Inflammatory macrophage (primary cell): ENCODE measurements at places on chromosomes 6 and 20.

DNA sequence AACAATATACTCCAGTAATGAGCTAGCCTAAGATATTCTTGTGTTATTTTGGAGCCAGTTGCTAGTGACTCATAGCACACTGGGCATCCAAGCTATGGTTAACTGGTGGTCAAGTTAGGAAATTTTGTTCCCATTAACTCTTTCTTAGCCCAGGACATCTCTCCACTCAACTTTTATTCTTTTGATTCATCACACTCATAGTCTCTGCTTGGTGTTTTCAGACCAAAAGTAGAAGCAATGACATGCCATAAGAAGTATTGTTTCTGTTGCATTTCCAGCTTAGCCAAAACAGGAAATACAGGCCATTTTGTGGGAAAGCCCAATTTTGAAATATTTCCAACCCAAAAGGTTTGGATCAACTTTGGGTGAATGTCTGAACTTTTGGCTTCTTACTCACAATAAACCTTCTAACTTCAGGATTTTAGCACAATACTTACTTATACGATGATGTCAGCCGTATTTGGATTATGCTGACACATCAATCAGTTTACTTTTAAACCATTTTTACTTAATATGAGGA, 31.6 kb upstream of the CCN2 start:
- DNase-seq, result no peak

GRCh38 chr20:45456632-45457031, 12.9 kb upstream of the WFDC2 start:
- no peak for DNase-seq

GRCh38 chr6:116450769-116451740, 10.1 kb upstream of the CALHM6 start:
- DNase-seq, result peak; percentile 73

DNA sequence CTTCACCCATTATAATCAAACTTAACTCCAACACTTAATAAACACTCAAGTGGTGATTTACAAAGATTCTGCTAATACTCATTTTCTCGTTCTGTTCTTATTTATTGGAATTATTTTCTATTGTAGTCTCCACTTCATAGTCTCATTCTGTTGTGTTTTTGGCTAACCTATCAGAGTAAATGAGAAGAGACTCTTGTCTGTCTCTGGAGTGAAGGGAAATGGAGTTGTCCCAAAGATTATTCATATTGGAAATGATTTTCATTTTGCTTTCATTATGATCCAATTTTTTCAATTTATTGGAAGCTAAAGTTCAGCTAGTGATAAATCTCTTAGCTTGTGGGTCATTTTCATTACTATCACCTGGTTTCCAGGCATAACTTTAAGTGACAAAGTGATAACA, 454.9 kb upstream of the JAG1 start:
- DNase-seq, result no peak

DNA sequence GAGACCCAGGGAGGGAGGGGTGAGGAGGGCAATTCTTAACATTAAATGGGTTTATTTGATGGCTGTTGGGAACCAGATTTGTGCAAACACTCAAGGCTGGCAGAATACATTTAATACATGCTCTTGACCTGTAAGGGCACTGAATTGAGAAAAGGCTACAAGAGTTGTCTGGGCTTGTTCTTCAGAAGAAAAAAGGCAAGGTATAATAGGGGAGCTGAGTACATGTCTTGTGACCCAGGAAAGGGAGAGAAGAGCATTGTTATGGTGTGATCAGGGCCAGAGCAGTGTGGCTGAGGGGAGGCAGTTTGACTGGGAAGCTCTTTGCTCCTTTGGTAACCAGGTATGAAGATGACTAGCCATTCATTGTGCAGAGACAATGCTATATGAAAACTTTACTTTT, 18.9 kb downstream of the KLHL31 start:
- DNase-seq, result no peak

DNA sequence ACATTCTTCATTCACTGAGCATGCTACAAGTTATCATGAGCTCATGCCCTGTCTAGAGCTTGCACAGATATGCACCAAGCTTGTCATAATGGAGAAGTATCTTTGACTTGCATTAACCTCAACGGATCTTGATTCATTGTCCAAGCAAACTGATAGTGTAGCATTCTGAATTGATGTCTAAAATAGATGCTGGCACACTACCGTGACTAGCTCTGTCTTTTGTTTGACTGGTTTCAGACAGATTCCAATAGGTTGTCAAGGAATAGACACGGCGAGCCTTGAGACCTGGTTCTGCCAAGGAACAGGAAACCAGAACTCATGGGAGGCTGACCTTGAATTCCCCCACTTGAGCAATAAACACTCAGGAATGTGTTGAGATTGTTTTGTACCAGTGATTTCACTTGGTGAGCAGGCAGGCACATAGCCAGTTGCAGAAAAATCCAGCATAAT, 1153.1 kb upstream of the GJE1 start:
- DNase-seq, result no peak

DNA sequence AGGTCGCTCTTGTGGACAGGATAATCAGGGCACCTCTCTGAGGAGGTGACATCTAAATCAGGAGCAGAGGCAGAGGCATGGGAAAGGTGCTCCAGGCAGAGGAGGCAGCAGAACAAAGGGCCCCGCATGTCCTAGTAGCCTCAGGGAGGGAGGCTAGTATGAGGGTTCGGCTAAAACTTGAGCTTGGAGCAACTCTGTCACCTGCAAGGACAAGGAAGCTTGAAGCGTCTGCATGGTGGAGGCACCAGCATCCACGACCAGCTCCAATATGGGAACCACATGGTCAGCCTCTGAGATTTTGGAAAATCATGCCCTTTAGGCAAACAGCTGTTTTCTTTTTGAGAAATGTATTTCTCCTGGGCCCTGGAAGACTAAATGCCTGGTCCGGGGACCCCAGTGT, 13.0 kb upstream of the MPC1 start:
- DNase-seq, result no peak

GRCh38 chr6:15621203-15622044, 41.4 kb downstream of the DTNBP1 start:
- DNase-seq, result peak; percentile 95

DNA sequence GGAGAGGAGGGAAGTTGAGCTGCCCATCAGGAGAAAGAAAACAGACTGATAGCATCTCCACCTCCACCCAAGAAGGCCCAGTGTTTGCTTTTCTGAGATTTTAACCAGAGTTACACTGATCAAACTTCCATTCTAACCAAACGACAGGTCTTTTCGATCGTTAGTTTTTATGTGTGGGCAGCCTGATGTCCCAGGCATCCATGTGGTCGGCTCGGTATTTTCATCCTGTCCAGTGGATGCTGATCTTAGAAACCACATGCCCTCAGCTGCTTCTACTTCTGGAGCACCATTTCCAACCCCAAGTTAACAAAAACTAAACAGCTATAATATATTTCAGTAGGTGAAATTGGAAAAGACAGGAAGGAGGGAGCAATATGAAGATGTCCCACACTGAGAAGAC, 536.8 kb upstream of the JAG1 start:
- DNase-seq, result no peak

- DNase-seq, result no peak
Observed at GRCh38 chr6:56572788-56573471, 69.8 kb downstream of the DST start.

- no peak for DNase-seq
Observed at GRCh38 chr20:24779946-24780345, 169.1 kb upstream of the CST7 start.

DNA sequence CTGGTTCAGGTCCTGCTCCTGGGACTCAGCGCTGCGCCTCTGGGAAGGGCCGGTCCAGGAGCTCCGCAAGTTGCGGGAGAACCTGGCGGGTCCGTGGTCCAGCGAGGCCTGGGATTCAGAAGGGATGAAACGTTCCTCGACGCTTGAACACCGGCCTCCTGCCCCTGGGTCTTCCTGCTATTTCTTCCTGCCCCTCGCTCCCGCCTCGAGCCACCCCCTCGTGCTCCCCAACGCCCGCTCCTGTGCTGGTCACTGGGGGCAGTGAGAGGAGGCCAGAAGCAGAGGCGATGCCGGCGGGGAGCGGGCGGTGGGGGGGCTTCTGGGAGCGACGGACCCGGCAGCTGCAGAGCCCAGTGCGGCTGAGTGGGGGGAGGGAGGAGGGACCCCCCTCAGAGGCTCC, 20.8 kb upstream of the KIF25 start:
- DNase-seq, result no peak

GRCh38 chr6:137976430-137976829, 109.4 kb downstream of the TNFAIP3 start:
- no peak for DNase-seq

- peak; percentile 94 for DNase-seq
Observed at GRCh38 chr6:34182751-34183531, 37.1 kb upstream of the GRM4 start.
